ENCODE measurements at places on chromosomes 3 and 15. TPM values are rescaled to one million over a fixed set of nuclear protein-coding genes. Genes with fewer than 3 reads are reported as not detected.

Gene IGF2BP2
- 3.5 TPM for total RNA-seq

Gene FOXB1
- 0.10 TPM for total RNA-seq

Gene CDHR4
- total RNA-seq: not detected

Gene IQCF5
- not detected for total RNA-seq

Gene TP63
- total RNA-seq: not detected

Gene TMEM40
- total RNA-seq: not detected

Gene SKOR1
- total RNA-seq: 0.48 TPM

DNA sequence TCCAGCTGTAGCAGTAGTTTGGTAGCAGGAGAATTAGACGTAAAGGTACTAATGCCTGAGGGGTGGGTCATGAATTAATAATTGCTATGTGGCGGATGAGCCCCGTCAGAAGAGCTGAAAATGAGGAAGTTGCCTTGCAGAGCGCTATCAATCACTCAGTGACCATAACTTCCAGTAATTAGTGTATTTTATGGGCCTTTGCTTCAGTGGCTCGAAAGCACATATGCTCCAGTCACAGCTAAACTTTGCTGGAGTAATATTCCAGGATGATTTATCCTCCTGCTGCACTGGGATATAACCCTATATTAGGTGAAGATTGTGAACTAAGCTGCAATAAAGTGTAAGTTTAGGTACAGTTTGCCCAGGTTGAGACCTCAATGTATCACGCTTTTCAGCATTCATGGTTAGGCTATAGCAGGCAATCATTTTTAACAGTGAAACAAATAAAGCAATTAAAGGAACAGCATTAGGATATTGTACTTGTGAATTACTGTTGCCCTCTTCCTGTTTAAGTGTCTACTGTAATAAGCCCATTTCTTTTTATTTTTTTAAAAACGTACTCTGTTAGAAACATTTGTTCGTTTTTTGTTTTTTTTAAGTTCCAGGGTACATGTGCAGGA lies 104.6 kb upstream of the SKOR1 start:
- H3K4me1 ChIP-seq: peaks cover 4% of the 10 kb centered on the region
- H3K4me3 ChIP-seq: no peak overlapping the region
- H3K36me3 ChIP-seq: no peaks in the 10 kb centered on the region
- no peak for DNase-seq
- H3K27ac ChIP-seq: no peak overlapping the region

GRCh38 chr3:11989383-11990038 lies 14.7 kb upstream of the SYN2 start:
- no peak for DNase-seq
- H3K4me3 ChIP-seq: no peak overlapping the region
- H3K27ac ChIP-seq: no peak overlapping the region
- H3K4me1 ChIP-seq: no peaks in the 10 kb centered on the region
- peaks cover 23% of the 10 kb centered on the region for H3K27me3 ChIP-seq

- H3K27ac ChIP-seq: no peak overlapping the region
- no peaks in the 10 kb centered on the region for H3K36me3 ChIP-seq
- H3K4me3 ChIP-seq: no peak overlapping the region
- H3K4me1 ChIP-seq: peaks cover 16% of the 10 kb centered on the region
- no peak for DNase-seq
Observed at GRCh38 chr3:196666001-196666867, 26.7 kb downstream of the NRROS start.

DNA sequence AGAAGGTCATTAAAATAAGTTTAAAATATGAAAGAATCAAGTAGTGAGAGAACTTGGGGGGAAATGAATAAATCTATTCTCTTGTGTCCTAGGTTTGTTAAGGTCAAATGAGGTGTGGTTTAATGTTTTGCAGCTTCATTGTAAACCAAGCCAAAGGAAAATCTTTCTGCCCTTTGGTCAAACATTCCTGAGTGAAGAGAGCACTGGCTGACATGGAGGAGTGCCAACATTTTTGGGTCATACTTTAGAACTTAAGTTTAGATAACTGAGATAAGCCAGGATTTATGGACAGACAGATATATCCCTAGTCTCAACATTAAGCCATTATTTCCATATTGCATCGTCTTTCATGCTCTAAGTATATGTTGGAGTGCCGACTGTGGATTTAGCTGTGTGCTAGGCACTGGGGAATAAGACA lies 66.4 kb downstream of the PTPRG start:
- H3K4me3 ChIP-seq: no peak overlapping the region
- no peak for DNase-seq
- H3K4me1 ChIP-seq: no peaks in the 10 kb centered on the region

DNA sequence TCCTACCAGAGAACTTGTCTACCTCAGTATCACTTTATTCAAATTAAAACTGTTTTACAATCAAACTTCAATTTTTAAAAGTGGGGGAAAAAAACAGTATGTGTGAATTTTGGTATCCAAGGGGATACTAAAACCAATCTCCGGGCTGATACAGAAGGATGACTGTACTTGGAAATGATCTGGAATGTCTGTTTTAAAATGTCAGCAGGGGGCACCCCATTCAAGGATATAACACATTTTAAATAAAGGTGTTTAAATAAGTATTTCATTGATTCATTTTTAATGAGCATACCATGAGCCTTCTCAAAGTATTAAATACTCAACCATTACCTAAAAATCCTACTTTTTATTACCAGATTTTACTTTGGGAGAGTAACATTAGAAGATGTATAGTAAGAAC lies 67.9 kb downstream of the ULK4 start:
- no peak overlapping the region for H3K27ac ChIP-seq
- no peak overlapping the region for H3K4me3 ChIP-seq
- DNase-seq: no peak

- peaks cover 8% of the 10 kb centered on the region for H3K4me1 ChIP-seq
- H3K4me3 ChIP-seq: no peak overlapping the region
- H3K27ac ChIP-seq: no peak overlapping the region
- H3K36me3 ChIP-seq: no peaks in the 10 kb centered on the region
- no peak for DNase-seq
Observed at GRCh38 chr15:74820056-74820455, 6.4 kb upstream of the CPLX3 start.

- no peaks in the 10 kb centered on the region for H3K4me1 ChIP-seq
- DNase-seq: no peak
- peaks cover 16% of the 10 kb centered on the region for H3K27me3 ChIP-seq
- no peak overlapping the region for H3K27ac ChIP-seq
Observed at GRCh38 chr3:8651418-8652323, 7.1 kb upstream of the SSUH2 start.

All from natural killer cell treated with Interleukin-12 subunit alpha and Interleukin-12 subunit beta and Interleukin-15 and Interleukin-18, amount 100 ng/mL, for 72 hours (primary cell).